ENCODE measurements at places on chromosomes 2 and 18.

GRCh38 chr18:73150199-73150598 lies 282.4 kb upstream of the NETO1 start:
- no peak for DNase-seq

DNA sequence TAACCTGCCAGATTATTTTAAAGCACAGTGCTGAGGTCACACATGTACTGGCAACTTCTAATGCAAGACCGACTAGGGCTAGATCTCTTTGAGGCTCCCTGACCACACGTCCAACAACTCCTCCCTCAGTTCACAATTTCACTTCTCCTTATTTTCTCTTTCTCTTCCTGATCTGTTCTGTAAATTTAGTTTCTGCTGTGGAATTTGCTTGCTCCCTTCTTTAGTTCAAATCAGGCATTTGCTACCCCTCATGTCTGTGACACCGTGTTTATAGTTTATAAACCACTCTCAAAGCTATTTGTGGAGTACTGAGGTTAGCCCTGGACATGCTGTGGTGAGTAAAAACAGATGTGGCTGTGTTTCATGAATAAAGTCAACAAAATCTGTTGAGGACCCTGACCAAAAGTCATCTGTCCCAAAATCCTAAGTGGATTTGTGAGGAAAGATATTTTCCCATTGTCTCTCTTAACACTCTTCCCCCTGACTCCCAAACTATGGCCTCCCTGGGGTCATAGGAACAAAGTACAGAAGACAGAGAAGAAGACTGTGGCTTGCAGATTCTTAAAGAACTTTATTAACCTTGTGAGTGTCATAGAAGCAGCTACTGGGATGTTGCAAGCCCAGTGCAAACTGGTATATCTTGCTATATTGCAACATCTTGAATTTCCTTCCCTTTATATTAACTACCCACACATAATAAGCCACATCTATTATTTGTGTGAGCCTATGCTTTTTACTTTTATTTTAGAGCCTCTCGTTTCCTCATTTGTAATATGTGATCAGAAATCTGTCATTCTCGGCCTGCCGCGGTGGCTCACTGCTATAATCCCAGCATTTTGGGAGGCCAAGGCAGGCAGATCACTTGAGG lies 3.5 kb upstream of the NAGK start:
- no peak for DNase-seq

GRCh38 chr2:5594249-5594695 lies 97.9 kb upstream of the SOX11 start:
- DNase-seq, result no peak

DNA sequence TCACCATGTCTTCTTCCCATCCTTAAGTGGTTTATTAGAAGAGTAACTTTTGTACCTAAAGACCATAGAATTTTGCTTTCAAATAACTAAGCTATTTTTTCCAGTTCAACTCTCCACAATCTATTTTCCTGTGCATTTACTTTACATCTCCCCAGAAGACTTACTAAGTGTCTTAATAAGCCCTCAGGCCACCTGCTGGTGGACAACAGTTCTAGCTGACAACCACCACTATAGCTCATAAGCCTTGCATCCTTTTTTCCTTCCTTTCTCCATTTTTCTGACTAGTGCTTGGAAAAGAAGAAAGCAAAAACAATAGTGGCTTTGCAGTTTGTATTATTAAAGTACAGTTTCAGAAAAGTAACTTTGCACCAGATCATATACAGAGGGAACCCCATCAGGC lies 149.5 kb upstream of the TMEM200C start:
- no peak for DNase-seq

DNA sequence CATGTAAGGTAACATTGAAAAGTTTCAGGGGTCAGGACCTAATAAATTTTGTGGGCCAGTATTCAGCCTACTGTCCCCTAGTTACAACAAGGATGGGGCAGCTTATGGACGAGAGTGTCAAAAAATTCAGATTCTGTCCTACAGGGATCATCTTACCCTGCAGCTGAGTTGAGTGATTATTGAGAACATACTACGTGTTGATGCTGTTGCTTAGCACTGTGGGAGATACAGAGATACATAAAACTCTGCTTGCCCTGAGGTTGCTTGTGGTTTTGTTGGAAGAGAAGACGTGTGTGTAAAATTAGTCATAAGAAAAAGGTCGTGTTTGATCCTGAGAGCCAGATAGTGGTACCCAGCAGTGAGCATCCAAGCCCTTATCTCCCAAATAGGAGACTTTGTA lies 253.2 kb downstream of the NEDD4L start:
- no peak for DNase-seq

DNA sequence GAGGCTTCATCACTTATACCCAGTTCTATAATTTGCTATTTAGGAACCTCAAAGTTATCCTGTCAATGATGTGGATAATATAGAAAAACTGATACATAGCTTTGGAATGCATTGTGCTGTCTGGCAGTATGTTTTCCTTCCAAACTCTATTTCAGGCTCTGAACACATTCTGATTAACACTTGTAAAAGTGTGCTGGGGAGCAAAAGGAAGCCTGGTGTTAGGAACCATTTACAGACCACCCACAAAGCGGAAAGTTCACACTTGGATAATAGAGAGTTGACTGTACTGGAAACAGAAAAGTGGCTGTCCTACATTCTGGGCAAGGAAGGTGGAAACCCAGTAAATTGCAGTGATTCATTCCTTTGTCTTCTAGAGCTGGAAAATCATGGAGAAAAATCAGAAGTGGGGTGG lies 114.5 kb upstream of the ZFP36L2 start:
- DNase-seq, result no peak

GRCh38 chr18:67211646-67212045 lies 304.9 kb downstream of the DSEL start:
- DNase-seq, result no peak

GRCh38 chr2:156399950-156400705 lies 36.1 kb upstream of the GPD2 start:
- peak; percentile 15 for DNase-seq

Measured in stimulated activated CD8-positive, alpha-beta memory T cell treated with anti-CD3 and anti-CD28 coated beads, Interleukin-4, amount 100 ng/mL, for 1 hour (primary cell).